ENCODE measurements at places on chromosomes 7 and 10.

DNA sequence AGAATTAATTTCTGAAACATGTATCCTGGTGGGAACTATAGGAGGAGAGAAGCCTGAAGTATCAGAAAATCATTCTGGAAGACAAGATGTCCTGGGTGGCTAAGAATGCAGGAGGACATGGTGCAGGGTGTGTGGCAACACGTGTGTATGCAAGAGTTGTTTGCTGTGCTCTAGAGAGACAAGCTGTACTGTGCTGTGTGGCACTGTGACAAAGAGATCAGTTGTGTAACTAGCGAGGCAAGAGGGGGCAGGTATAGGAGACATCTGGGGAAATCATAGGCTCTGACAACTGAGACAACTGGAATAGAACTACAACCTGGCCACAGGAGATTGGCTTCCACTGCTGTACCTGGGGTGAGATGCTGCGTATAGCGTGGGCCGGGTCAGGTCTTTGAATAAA lies 9.3 kb downstream of the ITGA8 start:
- no peak for DNase-seq

- DNase-seq = no peak
These were observed 79.0 kb upstream of the SP8 start for GRCh38 chr7:20865684-20866083.

DNA sequence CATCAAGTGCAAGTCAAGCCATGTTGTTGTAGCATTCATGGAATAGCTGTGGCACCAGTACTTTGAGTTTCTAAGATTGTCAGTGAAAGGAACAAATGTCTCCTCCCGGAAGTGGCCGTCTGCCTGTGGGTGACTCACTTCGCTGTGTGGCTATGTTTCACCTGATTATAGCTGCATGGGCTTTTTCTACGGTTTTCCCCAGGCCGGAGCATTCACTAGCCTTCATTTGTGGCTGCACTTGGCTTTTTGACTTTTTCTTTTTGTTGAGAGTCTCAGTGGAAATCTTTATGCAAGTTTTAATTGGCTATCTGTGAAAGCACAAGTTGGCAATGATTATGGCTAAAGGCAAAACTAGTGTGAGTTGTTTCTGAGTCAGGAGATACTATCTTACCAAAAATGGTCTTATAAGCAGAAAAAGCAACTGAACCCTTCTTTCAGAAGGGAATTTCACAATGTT lies 35.0 kb downstream of the SRI start:
- DNase-seq = no peak

GRCh38 chr7:159118197-159118595 lies 26.5 kb downstream of the VIPR2 start:
- DNase-seq = no peak

DNA sequence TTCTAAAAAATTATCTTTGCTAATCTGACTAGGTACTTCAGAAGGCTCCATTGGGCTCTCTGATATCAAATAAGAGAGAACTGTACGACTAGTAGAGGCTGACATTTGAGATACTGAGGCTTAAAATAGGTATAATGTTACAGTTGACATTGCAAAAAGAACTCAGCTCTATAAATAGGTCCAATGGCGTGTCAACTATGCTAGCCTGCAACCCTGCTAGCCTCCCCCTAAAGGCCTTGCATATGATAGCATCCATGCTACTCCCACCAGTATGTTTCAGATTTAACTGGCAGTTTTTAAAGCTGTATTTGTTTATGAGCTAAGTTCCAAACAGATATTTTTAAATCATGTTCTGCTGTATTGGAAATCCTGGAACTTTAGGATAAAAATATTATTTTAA lies at the start of gene PPP1R3A:
Gene PPP1R3A, minus strand, starts transcription at position 64 of the 400 bp plus-strand sequence. Its CDS starts 13 bp downstream, at position 51.
- no peak for DNase-seq
